ENCODE measurements at places on chromosomes 16 and 17.

DNA sequence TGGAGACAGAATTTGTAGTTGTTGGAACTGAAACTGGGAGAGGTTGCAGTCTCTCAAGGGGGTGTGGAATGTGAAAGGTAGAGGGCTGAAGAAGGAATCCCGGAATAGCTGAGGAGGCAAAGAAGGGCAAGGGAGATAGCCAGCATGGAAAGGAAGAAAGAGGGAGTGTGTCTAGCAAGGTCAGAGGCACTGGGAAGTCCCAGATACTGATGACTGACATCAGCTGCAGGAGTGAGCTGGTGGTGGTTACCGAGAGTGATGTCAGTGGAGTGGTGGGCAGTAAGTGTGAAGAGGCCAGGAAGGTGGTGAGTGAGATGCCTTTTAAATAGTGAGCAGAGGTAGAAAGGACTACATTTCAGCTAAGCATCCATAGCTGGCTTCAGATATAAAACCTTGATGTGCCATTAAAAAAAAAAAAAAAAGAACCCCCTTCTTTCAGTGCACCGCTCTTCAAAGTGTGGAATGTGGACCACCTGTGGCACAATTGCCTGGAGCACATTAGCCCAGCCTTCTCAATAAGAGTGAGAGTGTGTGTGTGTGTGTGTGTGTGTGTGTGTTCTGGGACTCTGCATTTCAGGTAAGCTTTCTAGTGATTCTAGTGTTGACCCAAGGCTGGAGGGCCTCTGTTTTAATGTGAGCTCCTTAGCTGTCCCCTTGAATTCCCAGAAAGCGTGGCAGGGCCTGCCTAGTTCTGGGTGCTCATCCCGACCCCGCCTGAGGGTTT, 8.5 kb downstream of the PRMT7 start:
- DNase-seq = no peak

GRCh38 chr16:83937267-83937666, 15.8 kb upstream of the OSGIN1 start:
- DNase-seq = no peak

DNA sequence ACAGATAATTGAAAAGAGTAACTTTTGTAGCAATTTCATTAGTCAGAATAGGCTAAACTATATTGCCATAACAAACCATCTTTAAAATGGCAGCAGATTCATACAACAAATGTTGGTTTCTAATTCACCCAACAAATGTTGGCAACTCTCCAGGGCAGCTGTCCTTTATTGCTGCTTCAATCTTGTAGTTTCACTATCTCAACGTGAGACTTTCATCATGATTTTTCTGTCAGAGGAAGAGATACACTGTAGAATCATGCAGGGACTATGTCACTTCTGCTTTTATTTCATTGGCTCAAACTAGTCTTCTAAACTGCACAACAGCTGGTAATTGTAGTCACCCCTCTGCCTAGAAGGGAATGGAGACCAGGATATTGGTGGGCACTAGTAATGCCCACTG, 174.2 kb downstream of the TANC2 start:
- DNase-seq = peak; percentile 19

- DNase-seq = no peak
Measured at GRCh38 chr17:82170412-82170961, 42.2 kb downstream of the CCDC57 start.

- peak; percentile 91 for DNase-seq
Measured at GRCh38 chr16:1610071-1610898, 1.6 kb downstream of the IFT140 start.

DNA sequence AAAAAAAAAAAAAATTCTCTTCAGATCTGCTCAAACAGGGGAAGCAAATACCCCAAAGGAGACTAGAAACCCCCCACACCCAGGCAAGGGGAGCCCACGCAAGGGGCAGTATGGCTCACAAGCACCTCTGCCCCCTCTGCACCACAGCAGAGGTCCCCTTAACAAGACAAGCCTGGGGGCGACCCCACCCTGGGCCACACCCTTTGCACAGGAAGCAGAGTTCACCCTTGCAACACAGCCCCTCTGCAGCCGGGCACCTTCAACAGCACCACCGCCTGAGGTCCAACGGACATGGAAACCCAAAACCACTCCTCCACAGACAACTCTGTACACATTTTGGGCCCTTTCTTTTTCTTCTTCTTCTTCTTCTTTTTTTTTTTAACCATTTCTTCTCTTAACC, 12.8 kb downstream of the AXIN1 start:
- no peak for DNase-seq

DNA sequence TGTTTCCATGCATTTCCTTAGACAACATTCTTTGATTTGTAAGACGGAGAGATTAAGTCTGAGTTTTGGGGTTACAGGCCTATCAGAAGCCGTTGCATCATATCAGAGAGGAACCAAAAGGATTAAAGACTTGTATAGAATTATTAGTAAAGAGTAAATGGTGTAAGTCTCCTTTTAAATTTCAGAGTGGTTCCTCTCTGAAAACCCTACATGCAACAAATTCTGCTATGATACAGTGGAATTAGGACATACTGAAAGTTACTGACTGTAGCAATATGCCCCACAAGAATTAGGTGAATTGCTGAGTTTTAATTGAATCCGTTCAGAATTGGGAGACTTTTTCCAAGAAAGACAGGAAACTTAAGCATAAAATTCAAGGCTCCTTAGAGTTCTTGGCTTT, 221.6 kb downstream of the FTO start:
- DNase-seq = no peak

DNA sequence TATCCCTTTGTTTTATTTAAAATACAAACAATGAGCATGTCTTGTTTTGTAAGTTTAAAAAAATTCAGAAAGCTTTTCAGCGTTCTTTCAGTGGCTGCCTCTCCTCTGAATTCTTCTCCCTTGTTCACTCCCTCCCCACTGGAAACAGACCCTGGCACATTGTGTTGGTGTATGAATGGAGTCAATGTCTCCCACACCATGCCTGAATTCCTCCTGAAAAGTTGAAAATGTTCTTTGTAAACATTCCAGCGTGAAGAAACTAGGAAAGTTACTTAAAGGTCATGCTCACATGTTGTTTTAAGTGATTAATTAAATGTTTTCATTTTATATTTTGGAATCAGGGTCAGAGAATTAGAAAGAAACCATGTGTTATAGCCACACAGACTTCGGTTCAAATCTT, 136.9 kb upstream of the DYNLRB2 start:
- DNase-seq = no peak
